MCF 10A (cell line): ENCODE measurements at places on chromosomes 1 and 21.

- peak overlapping the region; percentile 79 for H3K27ac ChIP-seq
- peaks cover 59% of the 10 kb centered on the region for H3K36me3 ChIP-seq
- peak overlapping the region; percentile 47 for H3K4me3 ChIP-seq
- no peaks in the 10 kb centered on the region for H3K27me3 ChIP-seq
Measured at GRCh38 chr1:91732291-91733107, 153.5 kb downstream of the TGFBR3 start.

GRCh38 chr1:30755746-30756145, 1.8 kb downstream of the LAPTM5 start:
- no peak for DNase-seq
- no peak overlapping the region for H3K4me3 ChIP-seq
- H3K4me1 ChIP-seq: peaks cover 15% of the 10 kb centered on the region
- H3K27me3 ChIP-seq: no peaks in the 10 kb centered on the region

DNA sequence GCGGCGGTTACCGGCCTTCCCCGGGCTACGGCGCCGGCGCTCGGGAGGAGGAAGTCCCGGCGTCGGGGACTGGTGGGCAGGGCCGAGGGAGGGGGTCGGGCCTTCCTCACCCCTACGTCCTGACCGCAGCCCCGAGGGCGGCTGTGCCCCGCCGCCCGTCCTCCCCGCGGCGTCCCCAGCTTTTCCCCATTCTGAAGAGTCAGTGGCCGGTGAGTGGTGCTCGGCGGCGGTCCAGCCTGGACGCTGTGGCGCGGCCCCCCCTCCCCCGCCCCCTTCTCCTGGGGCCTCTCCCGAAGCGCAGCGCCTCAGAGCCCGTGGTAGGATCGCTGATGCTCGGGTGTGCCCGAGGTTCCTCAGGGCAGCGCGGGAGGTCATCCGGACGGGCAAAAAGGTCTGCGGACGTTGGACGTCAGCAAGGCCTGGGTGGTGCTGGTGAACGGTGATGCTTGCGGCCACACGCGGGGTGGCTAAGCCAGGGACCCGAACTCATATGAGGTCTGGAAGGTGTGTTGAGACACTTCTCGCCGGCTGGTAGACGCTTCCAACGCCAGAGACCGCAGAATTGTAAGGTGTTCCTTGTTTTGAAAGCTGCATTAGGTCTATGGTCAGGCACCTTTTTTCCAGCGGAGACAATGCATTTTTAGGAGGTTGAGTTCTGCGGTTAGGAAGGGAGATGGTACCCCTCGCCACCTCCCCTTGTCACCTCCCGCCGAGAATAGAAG, 725 bp downstream of the SLC25A33 start:
- peaks cover 5% of the 10 kb centered on the region for H3K4me1 ChIP-seq
- H3K27me3 ChIP-seq: no peaks in the 10 kb centered on the region
- peak overlapping the region; percentile 71 for H3K4me3 ChIP-seq
- peak overlapping the region; percentile 29 for H3K27ac ChIP-seq

- no peak for DNase-seq
- H3K4me3 ChIP-seq: no peak overlapping the region
- peaks cover 9% of the 10 kb centered on the region for H3K4me1 ChIP-seq
- H3K27ac ChIP-seq: no peak overlapping the region
- H3K27me3 ChIP-seq: no peaks in the 10 kb centered on the region
Measured at GRCh38 chr1:173545688-173546087, 57.2 kb downstream of the SLC9C2 start.

- H3K36me3 ChIP-seq: no peaks in the 10 kb centered on the region
- no peak overlapping the region for H3K4me3 ChIP-seq
- H3K4me1 ChIP-seq: peaks cover 5% of the 10 kb centered on the region
Measured at GRCh38 chr1:18794561-18794960, 64.9 kb downstream of the TAS1R2 start.

DNA sequence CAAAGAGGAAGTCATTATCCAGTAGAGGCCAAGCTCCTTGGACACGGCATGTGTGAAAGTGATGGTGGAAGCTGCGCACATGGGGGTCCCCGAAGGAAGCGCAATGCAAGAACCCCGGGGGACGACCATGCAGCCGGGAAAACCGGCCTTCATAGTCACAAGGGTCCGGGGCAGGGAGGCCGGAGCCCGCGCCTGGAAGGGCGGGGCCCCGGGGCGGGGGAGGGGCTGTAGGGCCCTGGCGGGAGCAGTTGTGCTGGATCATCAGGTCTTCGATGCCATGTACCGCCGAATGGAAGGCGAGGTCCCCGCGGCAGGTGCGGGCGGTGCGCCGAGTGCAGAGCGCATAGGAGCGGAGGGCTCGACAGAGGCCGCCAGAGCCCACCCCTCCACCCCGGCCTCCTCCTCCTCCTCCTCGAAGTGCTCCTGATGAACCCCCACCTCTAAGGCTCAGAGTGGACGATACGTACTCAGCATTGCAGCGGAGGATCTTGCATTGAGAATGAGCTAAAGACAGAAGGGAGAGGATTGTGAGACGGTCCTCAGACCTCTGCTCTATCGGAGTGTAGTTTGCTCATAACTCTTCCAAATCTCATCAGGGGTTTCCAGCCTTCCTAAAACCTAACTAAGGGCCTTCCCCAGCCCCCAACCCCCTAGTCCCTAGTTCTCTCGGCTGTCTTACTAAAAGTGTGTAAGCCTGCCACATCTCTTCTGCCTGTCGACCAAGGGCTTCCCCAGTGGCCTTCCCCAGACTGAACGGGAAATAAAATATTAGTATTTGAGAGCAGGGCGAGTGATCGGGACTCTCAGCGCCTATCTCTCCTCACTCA, 2.1 kb downstream of the HJV start:
- DNase-seq: no peak
- H3K4me3 ChIP-seq: no peak overlapping the region
- no peaks in the 10 kb centered on the region for H3K36me3 ChIP-seq
- H3K4me1 ChIP-seq: peaks cover 5% of the 10 kb centered on the region
- peaks cover 23% of the 10 kb centered on the region for H3K27me3 ChIP-seq
- no peak overlapping the region for H3K27ac ChIP-seq

DNA sequence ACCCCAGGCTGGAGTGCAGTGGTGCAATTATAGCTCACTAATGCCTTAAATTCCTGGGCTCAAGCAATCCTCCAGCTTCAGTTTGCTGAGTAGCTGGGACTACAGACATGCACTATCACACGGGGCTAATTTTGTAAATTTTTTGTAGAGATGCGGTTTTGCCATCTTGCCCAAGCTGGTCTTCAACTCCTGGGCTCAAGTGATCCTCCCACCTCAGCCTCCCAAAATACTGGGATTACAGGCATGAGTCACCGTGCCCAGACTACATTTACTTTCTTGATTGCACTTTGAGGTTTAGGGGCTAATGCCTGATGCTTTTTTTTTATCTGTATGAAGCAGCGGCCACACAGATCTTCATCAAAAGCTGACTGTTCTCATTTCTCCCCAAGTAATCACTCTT, 124.6 kb downstream of the KIF26B start:
- H3K27me3 ChIP-seq: peaks cover 32% of the 10 kb centered on the region

DNA sequence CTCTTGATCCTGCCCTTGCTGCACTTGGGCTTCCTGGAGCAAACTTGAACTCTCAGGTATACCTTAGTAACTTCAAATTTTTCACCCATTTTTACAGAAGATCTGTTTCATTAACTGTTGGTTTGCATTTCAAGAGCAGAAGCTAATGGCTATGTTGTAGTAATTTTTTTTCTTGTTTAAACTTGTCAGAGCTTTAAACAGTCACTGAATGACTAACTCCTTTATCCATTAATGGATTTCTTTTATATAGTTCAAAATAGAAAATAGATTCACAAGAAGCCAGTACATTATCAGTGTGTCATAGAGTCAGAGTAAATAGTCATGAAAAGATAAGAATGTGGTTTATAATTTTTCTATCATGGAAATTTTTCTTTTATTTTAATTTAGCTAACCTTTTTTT, 13.6 kb downstream of the SRSF11 start:
- peaks cover 94% of the 10 kb centered on the region for H3K36me3 ChIP-seq
- H3K27ac ChIP-seq: peak overlapping the region; percentile 76
- no peaks in the 10 kb centered on the region for H3K4me1 ChIP-seq
- DNase-seq: no peak
- H3K27me3 ChIP-seq: no peaks in the 10 kb centered on the region

DNA sequence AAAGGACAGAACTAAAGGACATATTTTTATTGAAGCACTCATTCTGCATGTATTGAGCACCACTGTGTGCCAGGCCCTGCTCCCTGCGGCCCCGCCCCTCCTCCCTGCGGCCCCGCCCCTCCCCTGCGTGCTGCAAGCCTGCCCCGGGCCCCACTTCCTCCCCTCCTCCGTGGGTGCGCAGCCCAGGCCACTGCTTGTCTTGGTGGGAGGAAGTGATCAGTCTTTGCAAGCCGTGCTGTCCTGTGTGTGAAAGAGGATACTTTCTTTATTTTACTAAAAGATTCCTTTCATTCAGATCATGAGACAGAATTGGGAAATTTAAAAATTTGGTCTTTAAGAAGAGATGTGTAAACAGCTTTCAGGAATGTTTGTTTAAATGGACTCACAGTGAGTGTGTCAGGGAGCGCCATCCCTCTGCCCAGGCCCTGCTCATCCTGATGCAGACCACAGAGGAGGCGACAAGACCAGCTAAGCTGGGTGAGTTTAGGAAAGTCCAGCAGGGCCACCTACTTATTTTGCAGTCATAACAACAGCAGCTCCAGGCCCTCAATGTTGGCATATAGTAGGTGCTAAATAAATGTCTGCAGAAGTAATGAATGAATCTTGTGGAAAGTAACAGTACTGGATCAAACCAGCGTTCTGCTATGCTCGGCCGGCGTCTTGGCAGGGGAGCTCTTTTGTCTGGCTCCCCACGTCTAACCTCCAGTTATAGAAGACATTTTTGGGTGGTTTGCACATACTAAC, 88.3 kb upstream of the SELENON start:
- DNase-seq: no peak
- no peaks in the 10 kb centered on the region for H3K27me3 ChIP-seq
- H3K4me3 ChIP-seq: no peak overlapping the region
- no peak overlapping the region for H3K27ac ChIP-seq
- no peaks in the 10 kb centered on the region for H3K36me3 ChIP-seq

- peaks cover 10% of the 10 kb centered on the region for H3K4me1 ChIP-seq
- no peaks in the 10 kb centered on the region for H3K27me3 ChIP-seq
- peak overlapping the region; percentile 57 for H3K27ac ChIP-seq
- peak; percentile 16 for DNase-seq
- H3K36me3 ChIP-seq: no peaks in the 10 kb centered on the region
- H3K4me3 ChIP-seq: no peak overlapping the region
Measured at GRCh38 chr1:10575616-10576015, 100.9 kb downstream of the PEX14 start.

- no peak overlapping the region for H3K4me3 ChIP-seq
- H3K27me3 ChIP-seq: no peaks in the 10 kb centered on the region
- H3K4me1 ChIP-seq: no peaks in the 10 kb centered on the region
- no peak overlapping the region for H3K27ac ChIP-seq
Measured at GRCh38 chr1:185238447-185238846, 78.6 kb downstream of the IVNS1ABP start.
